Activated T-helper 1 cell treated with Interleukin-2 at 50 U/mL for 16 hours (primary cell): ENCODE measurements at places on chromosomes 3 and 15.

GRCh38 chr3:71444028-71444860, 139.3 kb downstream of the FOXP1 start:
- DNase-seq = peak; percentile 59

DNA sequence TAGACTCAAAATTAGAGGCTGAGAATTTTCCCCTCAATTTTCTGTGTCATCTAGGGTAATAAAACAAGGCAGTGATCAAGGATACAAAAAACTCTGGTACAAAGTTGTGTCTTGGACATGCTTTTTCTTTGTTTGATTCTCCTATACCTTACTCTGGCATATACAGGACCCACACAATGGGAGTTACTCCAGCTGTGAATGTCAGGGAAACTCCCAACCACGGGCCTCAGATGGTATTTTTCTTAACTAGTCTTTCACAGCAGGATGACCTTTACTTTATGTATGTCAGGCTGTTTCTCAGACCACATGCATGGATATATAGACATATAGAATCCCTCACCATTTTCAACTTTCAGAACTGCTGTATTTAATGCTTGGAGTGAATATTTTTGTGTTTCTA, 41.3 kb downstream of the FEZF2 start:
- no peak for DNase-seq

GRCh38 chr15:75136758-75137157, 64.9 kb upstream of the C15orf39 start:
- no peak for DNase-seq

DNA sequence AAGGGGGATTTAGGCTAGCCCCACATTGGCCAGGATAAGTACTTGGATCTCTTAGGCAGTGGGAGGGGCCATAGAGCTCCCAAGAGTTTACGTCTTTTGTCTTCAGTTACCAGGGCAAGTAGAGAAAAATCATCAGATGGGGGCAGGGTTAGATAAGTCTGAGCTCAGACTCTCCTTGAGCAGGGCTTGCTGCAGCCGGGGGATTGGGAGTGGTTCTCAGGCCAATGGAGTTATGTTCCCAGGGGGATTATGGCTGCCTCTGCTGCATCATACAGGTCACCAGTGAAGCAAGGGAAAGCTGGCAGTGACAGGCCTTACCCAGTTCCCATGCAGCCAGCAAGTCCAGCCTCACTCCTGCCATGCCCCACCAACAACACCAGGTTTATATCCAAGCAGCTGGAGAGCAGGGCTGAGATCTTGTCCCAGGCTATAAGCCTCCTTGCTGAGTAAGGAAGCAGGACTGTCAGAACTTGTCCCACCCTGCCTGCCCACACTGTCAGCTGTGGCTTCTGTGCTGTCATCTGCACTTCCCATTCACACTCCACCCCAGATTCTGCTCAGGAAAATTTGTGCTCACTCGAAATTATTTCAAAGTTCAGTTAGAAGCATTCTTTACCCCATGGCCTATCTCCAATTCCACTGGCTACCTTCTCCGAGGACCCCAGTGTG, 215.3 kb downstream of the FAM43A start:
- DNase-seq = no peak

- no peak for DNase-seq
Observed at GRCh38 chr3:2236203-2236602, 137.5 kb downstream of the CNTN4 start.

- no peak for DNase-seq
Observed at GRCh38 chr15:77832874-77833273, 200.2 kb upstream of the LINGO1 start.

DNA sequence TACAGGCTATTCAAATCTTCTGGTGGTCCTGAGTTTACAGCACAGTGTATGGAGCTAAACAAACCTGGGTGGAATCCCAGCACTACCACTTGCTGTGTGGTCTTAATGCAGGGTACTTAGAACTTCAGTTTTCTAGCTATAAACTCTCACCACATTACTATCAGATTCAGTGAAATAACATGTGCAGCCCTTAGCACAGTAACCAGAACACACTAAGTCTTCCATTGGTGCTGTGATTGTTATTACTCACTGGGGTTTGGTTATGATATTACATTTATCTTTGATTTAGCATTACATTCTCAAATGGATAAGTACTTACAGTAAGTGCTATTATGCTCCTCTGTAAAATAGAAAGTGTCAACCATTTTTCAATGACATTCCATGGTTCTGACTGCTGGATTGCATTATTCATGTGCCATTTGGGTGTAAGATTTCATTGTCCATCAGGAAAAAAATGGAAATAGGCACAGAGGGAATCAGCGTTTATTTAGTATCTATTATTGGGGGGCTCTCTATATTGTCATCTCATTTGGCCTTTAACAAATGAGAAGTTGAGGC, 81.9 kb downstream of the PDE8A start:
- DNase-seq = no peak

DNA sequence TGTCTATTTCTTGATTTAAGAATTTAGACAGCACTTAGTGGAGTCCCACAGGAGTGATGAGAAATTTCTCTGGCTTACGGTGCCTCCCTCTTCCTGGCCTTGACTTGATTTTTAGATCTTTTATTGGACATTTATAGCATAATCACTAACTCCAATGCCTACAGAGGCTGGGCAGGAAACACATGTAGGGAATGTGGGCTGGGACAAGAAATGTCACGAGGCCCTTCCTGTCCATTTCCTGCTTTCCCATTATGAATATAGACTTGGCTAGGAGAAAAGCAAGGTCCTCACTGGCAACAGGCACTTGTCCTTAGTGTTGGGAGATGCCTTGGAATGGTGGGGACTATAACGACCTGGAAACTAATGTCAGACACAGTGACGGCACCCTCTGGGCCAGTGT, 100.3 kb downstream of the MYLK start:
- DNase-seq = no peak

GRCh38 chr15:77964193-77964592, 113.3 kb downstream of the TBC1D2B start:
- DNase-seq = no peak

- no peak for DNase-seq
Observed at GRCh38 chr15:56929933-56930332, 11.5 kb downstream of the TCF12 start.

DNA sequence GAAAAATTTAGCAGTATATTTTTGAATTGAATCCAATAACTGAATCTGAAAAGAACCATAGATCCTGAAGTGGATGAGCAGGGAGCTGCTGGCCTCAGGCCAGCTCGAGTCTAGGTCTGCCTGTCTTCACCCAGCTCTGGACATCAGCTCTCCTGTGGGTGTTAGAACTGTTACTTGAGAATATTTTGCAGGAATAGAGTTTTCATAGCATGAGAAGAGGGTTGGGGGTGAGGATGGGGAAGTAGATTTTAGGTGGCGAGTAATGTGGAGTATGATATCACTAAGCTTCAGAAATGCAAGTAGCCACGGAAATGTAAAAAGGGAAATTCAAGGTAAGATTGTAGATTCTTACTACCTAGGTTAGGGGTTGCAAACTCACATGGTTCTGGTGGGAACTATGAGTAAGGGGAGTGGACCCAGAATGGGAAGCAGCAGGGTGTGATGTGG, 6.2 kb downstream of the RAB8B start:
- no peak for DNase-seq

- no peak for DNase-seq
Observed at GRCh38 chr3:178669758-178670157, 133.5 kb downstream of the KCNMB2 start.

DNA sequence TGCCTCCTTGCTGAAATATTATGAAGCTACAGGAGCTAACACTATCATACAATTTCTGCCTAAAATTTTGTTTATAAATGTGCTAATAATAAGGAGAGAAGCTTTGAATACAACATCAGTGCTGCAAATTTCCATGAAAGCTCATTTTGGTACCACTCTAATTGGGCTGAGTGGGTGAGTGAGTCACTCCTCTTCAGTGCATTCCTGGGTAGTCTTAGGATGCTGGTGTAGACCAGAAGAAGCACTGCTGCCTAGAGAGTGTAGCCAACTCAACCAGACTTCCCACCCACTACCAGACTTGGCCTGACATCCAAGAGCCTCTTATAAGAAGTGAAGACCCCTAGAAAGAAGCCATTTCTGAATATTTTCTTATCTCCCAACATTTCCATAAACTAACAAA, 32.5 kb upstream of the CCDC54 start:
- DNase-seq = no peak

DNA sequence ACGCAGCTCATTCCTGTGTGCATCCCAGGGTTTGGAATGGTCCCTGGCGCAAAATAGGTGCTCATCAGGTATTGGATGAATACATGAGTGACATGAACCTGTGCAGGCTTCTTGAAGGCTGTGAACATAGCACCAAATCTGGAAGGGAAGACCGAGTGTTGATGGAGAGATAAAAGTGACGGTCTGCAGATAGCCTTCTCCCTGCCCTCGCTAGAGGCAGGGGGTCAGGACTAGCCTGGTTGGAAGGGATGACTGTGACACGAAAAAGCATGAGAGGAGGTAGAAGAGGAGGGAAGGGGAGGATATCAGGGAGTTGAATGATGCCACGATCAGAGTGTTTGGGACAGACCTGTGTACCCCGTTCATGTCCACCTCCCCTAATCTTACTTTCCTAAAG, 267.1 kb downstream of the XXYLT1 start:
- no peak for DNase-seq

GRCh38 chr3:124431331-124431994, 298.8 kb upstream of the UMPS start:
- no peak for DNase-seq

DNA sequence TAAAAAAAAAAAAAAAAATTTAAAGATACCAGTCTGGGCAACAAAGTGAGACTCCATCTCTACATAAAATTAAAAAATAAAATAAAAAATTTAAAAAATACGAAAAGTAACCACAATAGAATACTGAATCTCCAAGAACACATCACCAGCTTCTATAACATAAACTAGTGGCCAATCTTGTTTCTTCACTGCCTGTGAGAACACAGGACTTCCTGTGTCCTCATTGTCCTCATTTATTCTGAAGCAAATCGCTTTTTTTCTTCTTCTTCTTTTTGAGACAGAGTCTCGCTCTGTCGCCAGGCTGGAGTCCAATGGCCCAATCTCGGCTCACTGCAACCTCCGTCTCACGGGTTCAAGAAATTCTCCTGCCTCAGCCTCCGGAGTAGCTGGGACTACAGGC, 28.6 kb upstream of the RAB7A start:
- no peak for DNase-seq

DNA sequence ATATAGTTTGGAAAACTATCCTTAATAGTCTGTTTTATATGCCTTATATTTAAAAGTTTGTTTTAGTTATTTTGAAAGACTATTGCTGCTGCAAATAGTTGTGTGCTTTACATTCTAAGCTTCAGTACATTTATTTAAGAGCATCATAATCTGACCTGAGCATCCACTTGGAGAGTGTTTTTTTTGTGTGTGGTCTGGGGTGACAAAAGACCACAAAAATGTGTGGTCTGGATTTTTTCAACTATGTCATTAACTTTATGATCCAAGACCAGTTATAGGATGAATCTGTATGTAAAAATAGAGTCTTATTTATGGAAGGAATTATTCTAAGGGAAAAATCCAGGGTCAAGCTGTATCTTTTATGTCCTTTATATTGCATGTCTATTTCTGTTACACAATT, 77.4 kb downstream of the SLTM start:
- no peak for DNase-seq

DNA sequence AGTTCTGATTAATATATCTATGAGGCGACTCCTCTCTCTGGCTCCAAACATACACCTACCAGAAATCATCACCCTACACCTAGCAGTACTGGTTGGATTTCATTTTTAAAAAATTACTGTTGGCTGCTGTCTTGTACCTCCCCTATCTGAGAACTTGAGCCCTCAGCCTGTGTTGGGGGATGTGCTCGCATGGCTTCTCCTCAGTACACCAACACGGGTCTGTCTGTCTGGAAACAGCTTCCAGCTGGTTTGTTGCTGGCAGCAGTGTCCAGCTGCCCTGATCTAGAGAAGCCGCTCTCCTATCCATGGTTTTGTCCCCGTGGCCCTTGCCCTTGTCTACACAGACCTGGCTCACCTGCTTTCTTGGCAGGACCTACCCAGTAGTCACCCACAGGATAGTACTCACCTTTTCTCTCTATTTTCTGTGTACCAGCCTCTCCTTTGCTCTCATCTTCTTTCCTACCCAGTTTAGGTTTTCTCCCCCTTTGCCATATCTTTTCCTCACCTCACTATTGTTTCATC, 43.2 kb upstream of the NEDD4 start:
- no peak for DNase-seq

DNA sequence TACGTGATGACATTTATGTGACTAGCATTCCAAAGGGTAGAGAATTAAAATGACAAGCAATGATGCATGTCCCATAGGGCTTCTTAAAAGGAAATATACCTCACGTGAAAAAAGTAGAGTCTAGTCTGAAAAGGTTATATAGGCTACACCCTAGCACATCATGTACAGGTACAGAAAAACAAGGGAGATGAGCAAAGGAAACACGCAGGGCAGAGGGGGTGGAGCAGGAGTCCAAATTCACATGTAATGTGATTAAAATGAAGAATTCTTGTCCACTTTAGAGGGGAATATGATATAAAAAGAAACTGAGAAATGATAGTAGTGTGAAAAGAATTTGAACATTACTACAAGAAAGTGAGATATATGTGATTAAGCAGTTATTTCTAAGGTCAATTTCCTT, 59.4 kb downstream of the HACD2 start:
- no peak for DNase-seq

DNA sequence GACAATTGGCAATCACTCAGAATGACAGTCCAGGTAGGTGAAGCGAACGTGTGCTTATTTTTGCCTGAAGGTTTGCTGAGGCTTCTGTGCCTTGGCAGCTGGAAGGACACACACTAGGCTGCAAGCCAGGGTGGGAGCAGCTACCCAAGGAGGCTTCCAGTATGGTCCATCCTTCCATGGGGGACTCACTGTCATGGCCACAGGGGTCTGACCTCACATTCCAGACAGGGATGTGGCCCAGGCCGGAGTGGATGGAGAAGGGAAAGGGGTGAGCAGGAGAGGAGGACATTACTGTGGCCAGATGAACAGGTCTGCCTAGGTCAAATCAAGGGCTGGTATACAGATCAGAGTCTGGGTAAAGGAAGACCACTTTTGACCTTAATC, 247.7 kb downstream of the ADAMTS17 start:
- DNase-seq = no peak

DNA sequence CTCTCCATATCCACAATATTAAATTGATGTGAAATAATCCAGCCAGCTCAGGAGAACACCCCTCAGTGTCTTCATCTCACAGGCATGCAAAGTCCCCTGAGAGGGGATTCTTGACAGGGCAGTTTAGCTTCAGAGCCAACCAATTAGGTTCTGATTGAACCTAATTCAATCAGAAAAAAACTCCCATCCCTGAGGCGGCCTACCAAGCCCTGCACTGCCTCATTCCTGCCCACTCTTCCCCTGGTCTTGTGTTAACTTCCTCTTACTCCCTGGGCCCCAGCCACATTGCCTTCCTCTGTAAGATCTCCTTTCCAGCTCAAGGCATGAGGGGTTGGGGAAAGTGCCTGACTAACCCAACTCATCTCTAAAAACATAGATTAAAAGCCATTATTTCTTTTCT, 46.1 kb downstream of the FRMD4B start:
- no peak for DNase-seq
